M059J (cell line): ENCODE measurements at places on chromosomes 6 and 20. TPM values are rescaled to one million over a fixed set of nuclear protein-coding genes. Genes with fewer than 3 reads are reported as not detected.

- DNase-seq: peak; percentile 48
These were observed 46.9 kb downstream of the AK9 start for GRCh38 chr6:109644131-109644530.

DNA sequence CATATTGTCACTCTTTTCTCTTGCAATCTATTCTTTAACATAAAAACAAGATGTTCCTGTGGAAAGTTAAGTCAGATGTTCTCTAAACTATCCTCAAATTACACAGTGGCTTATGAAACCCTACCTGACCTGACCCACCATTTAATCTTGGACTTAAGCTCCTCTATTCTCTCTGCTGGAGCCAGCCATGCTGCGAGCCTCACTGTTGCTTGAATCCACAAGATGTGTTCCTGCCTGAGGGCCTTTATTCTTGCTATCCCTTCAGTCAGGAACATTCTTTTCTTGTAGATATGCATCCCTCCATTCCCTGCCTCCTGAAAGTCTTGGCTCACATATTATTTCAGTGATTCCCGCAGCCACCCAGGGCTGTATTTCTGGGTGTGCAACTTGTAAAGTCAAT lies 283.2 kb downstream of the EPHA7 start:
- no peak for DNase-seq

GRCh38 chr6:79842376-79843040 lies 104.8 kb downstream of the ELOVL4 start:
- no peak for DNase-seq

CALHM4 gene
- not detected in 2 replicates for total RNA-seq

DNA sequence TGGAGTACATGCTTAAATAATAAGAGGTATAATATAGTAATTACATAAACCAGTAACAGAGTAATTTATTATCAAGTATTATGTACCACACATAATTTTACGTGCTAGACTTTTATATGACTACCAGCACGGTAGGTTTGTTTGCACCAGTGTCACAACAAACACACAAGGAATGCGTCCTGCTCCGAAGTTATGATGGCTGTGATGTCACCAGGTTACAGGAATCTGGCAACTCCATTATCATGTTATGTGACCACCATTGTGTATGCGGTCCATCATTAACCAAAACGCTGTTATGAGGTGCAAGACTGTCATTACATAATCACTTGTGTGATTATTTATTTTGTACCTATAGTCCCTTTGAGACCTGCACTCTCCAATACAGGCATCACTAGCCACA lies 235.2 kb upstream of the PMEPA1 start:
- DNase-seq: no peak
